IgD-negative memory B cell (primary cell): ENCODE measurements at places on chromosomes 6 and 20. TPM values are rescaled to one million over a fixed set of nuclear protein-coding genes. Genes with fewer than 3 reads are reported as not detected.

HMGCLL1 gene
- not detected for polyA plus RNA-seq

ARFGEF3 gene
- not detected for polyA plus RNA-seq

RIPPLY2 gene
- polyA plus RNA-seq, result not detected

CDSN gene
- not detected for polyA plus RNA-seq

MDFI gene
- polyA plus RNA-seq, result not detected

POU5F1 gene
- polyA plus RNA-seq, result 0.70 TPM

HFE gene
- 7.2 TPM for polyA plus RNA-seq

PRICKLE4 gene
- not detected for polyA plus RNA-seq

HLA-DQA1 gene
- 377 TPM for polyA plus RNA-seq

TPD52L1 gene
- polyA plus RNA-seq, result not detected

TMEM244 gene
- polyA plus RNA-seq, result 0.84 TPM

GATA5 gene
- not detected for polyA plus RNA-seq

PPP1R14C gene
- polyA plus RNA-seq, result not detected

TCP11 gene
- polyA plus RNA-seq, result not detected

RBM24 gene
- polyA plus RNA-seq, result not detected

ZSCAN26 gene
- 21.6 TPM for polyA plus RNA-seq

PPT2 gene
- 1.5 TPM for polyA plus RNA-seq

SPEF1 gene
- not detected for polyA plus RNA-seq

CFAP206 gene
- not detected for polyA plus RNA-seq

SMIM8 gene
- polyA plus RNA-seq, result 10.4 TPM

KCNS1 gene
- polyA plus RNA-seq, result not detected

PACRG gene
- polyA plus RNA-seq, result not detected

CGA gene
- not detected for polyA plus RNA-seq

MDN1 gene
- polyA plus RNA-seq, result 7.9 TPM

GPX6 gene
- polyA plus RNA-seq, result not detected

DCDC2 gene
- not detected for polyA plus RNA-seq

CRISP3 gene
- not detected for polyA plus RNA-seq

COL21A1 gene
- polyA plus RNA-seq, result not detected

SSR1 gene
- polyA plus RNA-seq, result 125 TPM

SLC35F1 gene
- polyA plus RNA-seq, result not detected

WFDC5 gene
- polyA plus RNA-seq, result not detected

BANF2 gene
- polyA plus RNA-seq, result not detected

TUBB2A gene
- polyA plus RNA-seq, result 12.8 TPM

SAMD3 gene
- 7.1 TPM for polyA plus RNA-seq

FBXO9 gene
- polyA plus RNA-seq, result 48.3 TPM
